ENCODE measurements at places on chromosomes 4 and X. TPM values are rescaled to one million over a fixed set of nuclear protein-coding genes. Genes with fewer than 3 reads are reported as not detected.

The P2RY4 gene
- total RNA-seq: 0.55 TPM

The UGT8 gene
- 0.07 TPM for total RNA-seq

The USP17L22 gene
- not detected for total RNA-seq

The BST1 gene
- 1.8 TPM for total RNA-seq

The FAM47A gene
- not detected for total RNA-seq

The TEX13C gene
- not detected for total RNA-seq

The CFAP99 gene
- total RNA-seq: not detected

The CISD2 gene
- 51.4 TPM for total RNA-seq

The LRRC66 gene
- 0.11 TPM for total RNA-seq

The SRPX gene
- not detected for total RNA-seq

The ELF4 gene
- 31.8 TPM for total RNA-seq

The FAT4 gene
- not detected for total RNA-seq

The HTR2C gene
- not detected for total RNA-seq

The PDZD4 gene
- total RNA-seq: 0.91 TPM

The HPGDS gene
- 0.37 TPM for total RNA-seq

The PPEF2 gene
- not detected for total RNA-seq

The RNF175 gene
- not detected for total RNA-seq

The LARP7 gene
- total RNA-seq: 45.3 TPM

The GBA3 gene
- not detected for total RNA-seq

The TLR7 gene
- total RNA-seq: not detected

The DCAF4L1 gene
- total RNA-seq: 0.18 TPM

The DCHS2 gene
- total RNA-seq: not detected

The NUDT10 gene
- 0.64 TPM for total RNA-seq

The MRPL1 gene
- 50.6 TPM for total RNA-seq

The FHIP1A gene
- total RNA-seq: not detected

The QRFPR gene
- total RNA-seq: not detected

The PHOX2B gene
- not detected for total RNA-seq

The CXCL6 gene
- not detected for total RNA-seq

The WDFY3 gene
- 0.48 TPM for total RNA-seq

The ARHGAP36 gene
- total RNA-seq: not detected

The SLC6A14 gene
- not detected for total RNA-seq

All from activated T-helper 2 cell treated with anti-CD3 and anti-CD28 coated beads, Interferon-gamma antibody, Interleukin-2, Interleukin-4, amounts not matched to agents 10 μg/mL and 5 μg/mL and 100 μg/mL, durations not matched to agents 14 hours and 24 hours and 36 hours (primary cell).